ENCODE measurements at places on chromosomes 4 and X. TPM values are rescaled to one million over a fixed set of nuclear protein-coding genes. Genes with fewer than 3 reads are reported as not detected.

DNA sequence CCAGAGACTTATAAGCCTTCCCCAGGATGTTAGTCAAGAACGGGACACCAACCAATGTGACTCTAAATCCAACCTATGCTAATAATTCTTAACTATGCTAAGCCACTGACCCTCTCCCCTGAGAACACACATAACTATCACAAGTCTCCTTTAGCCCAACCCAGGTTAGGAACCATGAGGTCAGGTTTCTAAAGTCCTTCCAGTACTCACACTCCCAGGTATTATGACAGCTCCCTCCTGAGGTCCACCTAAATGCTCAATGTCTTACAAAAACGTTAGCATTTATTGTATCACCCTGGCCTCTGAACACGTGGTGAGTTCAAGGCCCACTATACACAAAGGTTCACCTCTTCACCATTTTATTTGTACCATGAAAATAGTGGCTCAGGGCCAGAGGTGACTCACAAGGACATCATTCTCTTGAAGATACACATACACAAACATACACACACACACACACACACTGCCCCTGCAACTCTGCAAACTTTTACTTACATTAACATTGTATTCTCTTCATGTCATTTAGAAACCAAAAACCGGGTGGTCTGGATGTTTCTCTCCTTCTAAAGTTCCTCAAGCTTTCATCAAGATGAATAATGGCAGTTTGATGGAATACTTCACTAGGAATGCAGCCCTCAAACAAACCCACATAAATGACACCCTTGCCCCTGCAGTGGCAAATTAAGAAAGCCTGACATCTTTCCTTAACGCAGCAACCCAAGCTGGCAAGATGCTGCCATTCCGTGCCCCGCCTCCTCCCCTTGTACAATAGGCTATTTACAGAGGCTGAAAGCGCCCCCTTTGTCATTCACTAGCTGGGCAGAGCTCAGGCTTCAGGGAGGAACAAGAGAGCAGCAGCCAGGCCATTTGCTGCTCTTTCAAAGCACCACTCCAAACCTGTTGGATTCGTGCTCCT lies 17.7 kb downstream of the ACSL1 start:
- H3K27ac ChIP-seq, result peak overlapping the region; percentile 2
- DNase-seq, result peak; percentile 30
- H3K4me3 ChIP-seq, result no peak overlapping the region
- no peaks in the 10 kb centered on the region for H3K27me3 ChIP-seq
- H3K4me1 ChIP-seq, result peaks cover 9% of the 10 kb centered on the region

The ABCG2 gene
- total RNA-seq, result 5.4 TPM

GRCh38 chr4:170884969-170885570 lies 795.3 kb upstream of the AADAT start:
- no peak overlapping the region for H3K27ac ChIP-seq
- H3K4me1 ChIP-seq, result no peaks in the 10 kb centered on the region
- no peaks in the 10 kb centered on the region for H3K36me3 ChIP-seq
- no peaks in the 10 kb centered on the region for H3K27me3 ChIP-seq
- no peak for DNase-seq

DNA sequence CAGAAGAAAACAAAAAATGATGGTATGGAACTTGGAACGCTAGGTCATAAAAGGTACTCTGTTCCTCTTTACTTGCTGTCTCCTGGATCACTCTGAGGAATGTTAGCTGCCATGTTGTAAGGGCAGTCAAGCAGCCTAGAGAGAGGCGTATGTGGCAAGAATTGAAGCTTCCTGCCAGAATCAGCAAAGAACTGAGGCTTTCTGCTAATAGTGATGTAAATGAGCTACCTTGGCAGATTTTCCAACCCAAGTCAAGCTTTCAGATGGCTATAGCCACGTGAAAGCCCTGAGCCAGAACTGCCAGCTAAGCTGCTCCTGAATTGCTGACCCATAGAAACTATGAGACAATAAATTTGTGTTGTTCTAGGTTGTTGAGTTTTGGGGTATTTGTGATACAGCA lies 38.7 kb downstream of the AASDH start:
- H3K36me3 ChIP-seq, result peaks cover 17% of the 10 kb centered on the region
- H3K27me3 ChIP-seq, result no peaks in the 10 kb centered on the region
- no peak overlapping the region for H3K27ac ChIP-seq
- H3K4me1 ChIP-seq, result no peaks in the 10 kb centered on the region
- no peak for DNase-seq

DNA sequence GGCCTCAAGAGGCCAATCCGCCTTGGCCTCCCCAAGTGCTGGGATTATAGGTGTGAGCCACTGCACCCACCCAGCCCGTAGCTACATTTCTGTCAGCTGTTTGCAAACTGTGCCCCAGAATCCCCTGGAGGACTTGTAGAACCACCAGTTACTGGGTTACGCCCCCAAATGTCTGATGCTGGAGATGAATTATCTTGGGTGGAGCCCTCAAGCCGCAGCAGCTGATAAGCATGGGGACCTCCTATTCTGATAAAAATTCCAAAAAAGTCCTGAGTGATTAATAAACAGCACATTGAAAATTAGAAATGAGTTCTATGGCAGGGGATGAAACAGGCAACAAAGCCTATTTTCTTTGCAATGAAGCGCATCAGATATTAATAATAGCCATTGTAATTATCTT lies 105.0 kb downstream of the PTTG2 start:
- H3K27me3 ChIP-seq, result no peaks in the 10 kb centered on the region
- H3K4me1 ChIP-seq, result peaks cover 13% of the 10 kb centered on the region
- no peak overlapping the region for H3K27ac ChIP-seq
- no peak overlapping the region for H3K4me3 ChIP-seq

GRCh38 chr4:74546057-74546456 lies 101.1 kb downstream of the AREG start:
- no peak overlapping the region for H3K4me3 ChIP-seq
- H3K27ac ChIP-seq, result no peak overlapping the region
- H3K4me1 ChIP-seq, result peaks cover 6% of the 10 kb centered on the region
- DNase-seq, result no peak

DNA sequence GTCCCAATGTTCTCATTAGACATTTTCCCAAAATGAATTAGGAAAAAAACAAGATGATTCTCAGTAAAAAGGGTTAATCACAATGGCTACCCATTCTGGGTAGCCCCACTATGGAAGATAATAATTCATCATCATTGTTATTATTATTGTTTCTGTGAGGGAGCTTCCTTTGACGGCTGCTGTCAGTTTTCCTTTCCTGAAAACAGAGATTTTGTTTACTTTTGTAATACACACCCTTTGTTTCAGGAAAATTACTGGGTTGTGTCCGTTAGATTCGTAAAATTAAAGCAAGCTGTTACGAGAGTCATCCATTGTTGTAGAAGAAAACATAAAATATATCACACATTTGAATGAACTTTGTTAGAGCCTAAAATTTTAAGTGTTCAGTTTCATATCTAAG lies 192.9 kb upstream of the ANKRD50 start:
- no peaks in the 10 kb centered on the region for H3K36me3 ChIP-seq
- H3K27ac ChIP-seq, result no peak overlapping the region
- no peaks in the 10 kb centered on the region for H3K27me3 ChIP-seq
- H3K4me1 ChIP-seq, result no peaks in the 10 kb centered on the region
- no peak overlapping the region for H3K4me3 ChIP-seq

The HS6ST2 gene
- total RNA-seq, result 14.3 TPM

The ARX gene
- total RNA-seq, result 1.8 TPM

DNA sequence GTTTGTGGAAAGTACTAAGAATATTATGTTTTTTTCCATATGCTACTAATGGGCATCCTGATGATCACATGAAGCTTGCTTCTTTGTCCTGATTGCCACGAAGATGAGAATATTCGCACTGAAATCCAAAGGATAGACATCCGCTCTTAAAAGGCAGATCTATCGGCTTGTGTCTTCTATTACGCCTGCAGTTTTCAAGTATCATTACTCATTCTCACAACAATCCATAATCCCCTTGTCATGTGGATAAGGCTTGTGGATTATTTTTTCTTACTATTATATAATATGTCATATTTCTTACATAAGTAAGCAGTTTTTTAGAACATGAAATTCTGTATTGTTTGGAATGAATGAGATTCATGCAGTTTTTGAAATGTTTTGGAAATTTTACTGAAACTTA lies 62.8 kb downstream of the KCNIP4 start:
- no peaks in the 10 kb centered on the region for H3K36me3 ChIP-seq
- H3K27me3 ChIP-seq, result no peaks in the 10 kb centered on the region
- no peaks in the 10 kb centered on the region for H3K4me1 ChIP-seq
- DNase-seq, result no peak

DNA sequence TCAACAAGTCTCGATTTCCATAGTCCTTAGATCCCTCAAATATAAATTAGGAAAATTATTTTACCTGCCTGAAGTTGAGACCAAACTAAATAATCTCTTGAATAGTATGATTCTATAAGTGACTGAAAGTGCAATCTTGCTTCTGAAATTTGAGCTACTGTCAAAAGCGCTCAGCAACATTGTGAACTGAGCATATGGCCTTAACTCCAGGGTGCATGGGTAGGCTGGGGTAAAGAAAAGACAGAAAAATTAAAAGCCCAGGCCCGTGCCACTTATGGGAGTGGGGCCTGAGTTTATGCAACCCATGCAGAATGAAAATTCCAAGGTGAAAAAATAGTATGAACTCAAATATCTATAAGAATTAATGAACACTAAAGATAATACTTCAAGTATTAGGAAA lies 9.8 kb downstream of the PGRMC2 start:
- H3K27me3 ChIP-seq, result no peaks in the 10 kb centered on the region
- DNase-seq, result no peak
- H3K4me3 ChIP-seq, result no peak overlapping the region
- H3K4me1 ChIP-seq, result no peaks in the 10 kb centered on the region

DNA sequence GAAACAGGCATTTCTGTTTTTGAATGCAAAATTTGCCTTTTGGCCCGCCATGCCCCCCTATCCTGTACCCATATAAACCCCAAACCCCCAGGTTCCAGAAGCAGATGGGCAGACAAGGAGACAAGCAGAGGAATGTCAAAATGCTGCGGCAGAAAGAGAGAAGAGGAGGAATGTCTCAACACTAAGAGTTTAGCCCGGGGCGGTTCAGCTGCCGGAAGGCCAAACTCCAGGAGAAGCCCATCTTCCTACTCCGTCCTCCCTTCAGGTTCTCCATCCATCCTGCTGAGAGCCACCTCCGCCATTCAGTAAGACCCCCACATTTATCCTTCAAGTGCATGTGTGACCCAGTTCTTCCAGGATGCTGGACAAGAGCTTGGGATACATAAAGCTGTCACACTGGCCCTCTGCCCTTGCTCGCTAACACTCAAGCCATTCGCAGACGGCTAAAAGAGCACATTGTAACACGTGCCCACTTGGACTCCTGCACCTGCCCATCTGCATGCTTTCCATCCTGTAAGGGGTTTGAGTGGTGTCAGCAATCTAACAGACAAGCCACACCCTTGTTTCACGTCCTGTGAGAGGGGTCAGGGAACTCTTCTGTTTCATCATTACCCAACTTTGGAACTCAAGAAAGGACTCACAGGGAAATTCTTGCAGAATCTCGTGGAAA lies 31.3 kb downstream of the TLR10 start:
- no peak overlapping the region for H3K4me3 ChIP-seq
- peaks cover 5% of the 10 kb centered on the region for H3K4me1 ChIP-seq
- H3K27ac ChIP-seq, result no peak overlapping the region
- H3K36me3 ChIP-seq, result no peaks in the 10 kb centered on the region

DNA sequence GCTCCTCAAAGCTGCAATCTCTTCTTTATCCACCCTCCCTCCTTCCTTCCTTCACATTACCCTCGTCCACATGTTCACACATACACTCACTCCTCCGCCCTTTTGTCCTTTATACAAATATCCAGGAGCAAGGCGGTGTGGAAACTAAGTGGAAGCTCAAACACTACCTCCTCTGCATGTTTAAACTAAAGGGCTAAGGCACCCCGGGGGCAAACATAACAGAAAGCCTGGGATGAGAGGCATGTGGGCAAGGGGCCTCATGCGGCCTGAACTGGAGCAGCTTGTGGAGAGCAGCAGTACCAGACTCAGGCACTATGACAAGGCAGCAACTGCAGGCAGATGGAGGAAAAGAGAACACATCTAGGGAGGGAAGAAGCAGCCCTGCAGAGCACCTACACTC lies 9.5 kb downstream of the MAB21L2 start:
- H3K4me3 ChIP-seq, result no peak overlapping the region
- peaks cover 5% of the 10 kb centered on the region for H3K36me3 ChIP-seq
- H3K27ac ChIP-seq, result no peak overlapping the region
- H3K4me1 ChIP-seq, result no peaks in the 10 kb centered on the region
- peak; percentile 42 for DNase-seq

DNA sequence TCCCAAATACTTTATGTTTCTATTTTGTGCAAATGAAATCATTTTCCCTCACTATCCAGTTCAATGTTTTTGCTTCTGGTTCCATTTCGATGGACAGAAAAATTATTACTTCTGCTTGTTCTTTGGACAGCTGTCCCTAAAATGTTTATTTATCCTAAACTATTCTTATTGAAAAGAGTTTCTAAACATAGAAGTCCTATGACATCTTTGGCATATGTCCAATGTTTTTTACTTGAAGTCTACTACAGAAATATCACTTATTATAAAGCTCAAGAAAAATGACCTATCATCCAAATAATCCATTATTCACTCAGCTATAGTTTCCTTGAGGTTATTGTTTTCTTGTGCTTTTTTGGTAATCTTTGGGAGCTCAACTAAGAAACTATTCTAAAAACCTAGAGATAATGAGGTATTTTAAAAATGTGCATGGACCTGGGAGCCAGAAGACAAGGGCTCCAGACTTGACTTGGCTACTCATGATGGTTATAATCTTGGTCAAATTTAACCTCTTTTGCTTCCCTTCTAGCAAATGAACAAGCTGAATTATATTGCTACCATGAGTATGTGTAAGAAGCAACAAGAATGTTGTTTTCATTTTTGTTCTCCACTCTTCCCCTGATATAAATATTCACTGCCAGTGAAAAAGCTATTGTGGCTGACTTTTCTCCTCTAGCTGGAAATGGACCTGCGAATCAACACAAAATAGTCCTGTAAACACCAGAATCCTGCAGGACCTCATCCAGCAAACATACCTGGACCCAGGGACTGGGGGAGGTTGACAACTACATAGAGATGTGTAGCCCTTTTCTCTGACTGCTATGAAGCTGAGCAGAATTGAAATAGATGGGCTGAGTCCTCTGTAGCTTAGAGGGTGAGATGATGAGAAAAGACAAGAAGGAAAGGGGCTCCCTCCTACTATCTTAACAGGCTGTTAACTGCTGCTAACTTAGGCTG lies 137.4 kb downstream of the FRYL start:
- H3K4me3 ChIP-seq, result no peak overlapping the region
- no peaks in the 10 kb centered on the region for H3K27me3 ChIP-seq
- H3K36me3 ChIP-seq, result no peaks in the 10 kb centered on the region
- peak; percentile 35 for DNase-seq
- peak overlapping the region; percentile 51 for H3K27ac ChIP-seq

The PAGE4 gene
- not detected for total RNA-seq

The CXCL3 gene
- total RNA-seq, result 37.0 TPM

- DNase-seq, result no peak
- H3K27ac ChIP-seq, result no peak overlapping the region
- peaks cover 3% of the 10 kb centered on the region for H3K27me3 ChIP-seq
These were observed 30.7 kb upstream of the ZNF280C start for GRCh38 chrX:130299279-130300009.

The TBC1D1 gene
- total RNA-seq, result 53.4 TPM

- no peak for DNase-seq
- no peak overlapping the region for H3K27ac ChIP-seq
- H3K4me1 ChIP-seq, result peaks cover under 1% of the 10 kb centered on the region
- no peaks in the 10 kb centered on the region for H3K27me3 ChIP-seq
- no peaks in the 10 kb centered on the region for H3K36me3 ChIP-seq
- no peak overlapping the region for H3K4me3 ChIP-seq
These were observed 288.7 kb upstream of the CTSO start for GRCh38 chr4:156242390-156242789.
